Activated T-cell treated with anti-CD3 and anti-CD28 coated beads for 4 hours (primary cell): ENCODE measurements at places on chromosomes 13 and 19.

GRCh38 chr19:15240515-15240914 is 8.3 kb upstream of the EPHX3 start:
- no peak for DNase-seq

GRCh38 chr13:110017379-110017778 is 231.0 kb upstream of the IRS2 start:
- DNase-seq: no peak

DNA sequence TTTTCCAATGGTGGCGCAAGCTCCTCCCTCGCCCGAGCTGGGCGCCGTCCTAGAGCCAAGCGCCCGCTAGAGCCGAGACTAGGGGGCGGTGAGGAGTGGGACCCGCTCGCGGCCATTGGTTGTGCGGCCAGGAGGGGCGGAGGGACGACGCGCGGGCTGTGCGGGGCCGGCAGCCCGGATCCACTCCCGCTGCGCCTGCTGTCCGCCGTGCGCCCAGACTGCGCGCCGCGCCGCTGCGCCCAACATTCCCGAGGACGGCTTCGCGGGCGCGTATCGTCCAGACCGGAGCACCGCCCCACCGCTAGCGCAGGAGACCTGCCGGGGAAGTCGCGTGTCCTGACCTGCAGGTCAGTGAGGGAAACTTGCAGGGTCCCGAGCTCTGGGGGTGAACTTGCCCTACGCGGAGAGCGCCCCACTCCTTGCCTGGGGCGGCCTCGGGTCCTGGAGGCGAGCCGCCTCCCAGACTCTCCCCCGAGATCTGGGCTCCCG is at the start of gene SERTM1:
TSS of gene SERTM1 (plus strand) at position 183 of the 489 bp plus-strand sequence. CDS start 21,059 bp downstream, outside the sequence.
- no peak for DNase-seq

DNA sequence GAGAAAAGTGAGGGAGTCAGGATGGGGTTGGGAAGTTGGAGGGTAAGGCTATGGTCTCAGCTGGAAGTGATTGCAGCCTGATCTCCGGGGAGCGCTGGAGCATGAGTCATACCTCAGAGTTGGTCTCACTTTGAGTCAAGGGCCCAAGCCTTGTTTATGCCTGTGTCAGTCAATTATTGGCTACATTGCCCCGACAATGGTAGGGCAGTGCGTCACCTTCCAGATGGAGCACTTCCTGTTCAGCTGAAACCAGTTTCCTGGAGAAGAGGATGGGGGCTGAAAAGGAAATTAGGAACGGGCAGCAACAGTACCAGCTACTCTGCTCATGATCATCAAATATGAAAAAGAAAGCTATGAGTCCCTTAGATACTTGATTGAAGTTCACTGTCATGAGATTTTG is 60.4 kb downstream of the ADGRE1 start:
- DNase-seq: no peak

- DNase-seq: no peak
Measured at GRCh38 chr13:98265692-98266551, 88.9 kb upstream of the RNF113B start.

GRCh38 chr19:20367811-20368294 is 197.7 kb downstream of the ZNF737 start:
- DNase-seq: no peak

- DNase-seq: no peak
Measured at GRCh38 chr19:17424743-17425365, 5.0 kb downstream of the MVB12A start.

GRCh38 chr13:97460004-97460775 is 26.2 kb downstream of the RAP2A start:
- no peak for DNase-seq

DNA sequence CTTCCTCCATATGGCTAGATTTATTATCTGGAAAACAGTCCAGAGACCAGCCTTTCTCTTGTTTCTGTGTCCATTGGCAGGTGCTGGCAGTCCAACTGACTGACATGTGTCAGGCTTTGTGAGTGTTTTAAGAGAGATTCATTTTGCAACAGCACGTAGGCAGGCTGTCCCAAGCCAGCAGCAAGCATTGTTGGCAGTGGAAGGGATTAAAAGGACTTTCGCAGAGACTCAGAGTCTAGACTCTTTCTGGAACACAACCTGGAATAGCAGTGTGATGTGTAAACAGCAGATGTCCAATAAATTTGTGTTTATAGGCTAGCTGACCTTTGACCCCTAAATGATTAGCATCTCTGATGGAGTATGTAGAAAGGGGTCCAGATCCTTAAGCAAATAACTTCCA is 222.2 kb upstream of the SERP2 start:
- no peak for DNase-seq

DNA sequence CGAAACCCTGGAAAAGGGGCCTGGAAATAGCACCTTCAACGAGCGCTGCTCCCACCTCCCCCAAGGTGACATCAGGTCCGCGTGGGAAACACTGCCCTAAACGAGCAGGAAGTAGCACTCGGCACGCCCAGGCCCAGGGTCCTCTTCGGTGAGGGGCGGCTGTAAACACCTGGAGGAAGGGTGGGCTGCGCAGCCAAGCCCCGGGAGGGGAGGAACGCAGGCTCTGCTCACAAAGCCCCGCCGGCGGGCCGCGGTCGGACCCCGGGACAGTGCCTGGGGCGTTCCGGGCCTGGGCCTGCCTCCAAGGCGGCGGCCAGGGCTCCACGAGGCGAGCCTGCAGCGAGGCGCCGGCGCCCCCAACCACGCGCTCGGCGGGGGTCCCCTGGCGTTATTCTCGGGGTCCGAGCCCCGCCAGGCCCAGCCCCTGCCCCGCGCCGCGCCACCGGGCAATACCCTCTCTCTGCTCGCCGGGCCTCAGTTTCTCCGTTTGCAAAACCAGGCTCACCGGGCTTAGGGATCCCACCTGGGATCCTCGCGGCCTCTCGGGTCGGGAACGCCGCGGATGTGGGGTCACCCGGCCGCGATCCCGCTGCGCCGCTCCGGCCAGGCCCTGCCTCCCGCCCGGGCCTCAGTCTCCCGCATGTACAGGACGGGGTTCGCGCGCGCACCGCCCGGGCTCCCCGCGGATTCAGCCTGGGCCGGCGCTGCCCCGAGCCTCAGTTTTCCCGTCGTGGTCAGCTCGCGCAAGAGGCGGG is 630 bp downstream of the RNF126 start:
- DNase-seq: peak; percentile 66

- no peak for DNase-seq
Measured at GRCh38 chr19:14746886-14747285, 31.5 kb downstream of the ADGRE2 start.

DNA sequence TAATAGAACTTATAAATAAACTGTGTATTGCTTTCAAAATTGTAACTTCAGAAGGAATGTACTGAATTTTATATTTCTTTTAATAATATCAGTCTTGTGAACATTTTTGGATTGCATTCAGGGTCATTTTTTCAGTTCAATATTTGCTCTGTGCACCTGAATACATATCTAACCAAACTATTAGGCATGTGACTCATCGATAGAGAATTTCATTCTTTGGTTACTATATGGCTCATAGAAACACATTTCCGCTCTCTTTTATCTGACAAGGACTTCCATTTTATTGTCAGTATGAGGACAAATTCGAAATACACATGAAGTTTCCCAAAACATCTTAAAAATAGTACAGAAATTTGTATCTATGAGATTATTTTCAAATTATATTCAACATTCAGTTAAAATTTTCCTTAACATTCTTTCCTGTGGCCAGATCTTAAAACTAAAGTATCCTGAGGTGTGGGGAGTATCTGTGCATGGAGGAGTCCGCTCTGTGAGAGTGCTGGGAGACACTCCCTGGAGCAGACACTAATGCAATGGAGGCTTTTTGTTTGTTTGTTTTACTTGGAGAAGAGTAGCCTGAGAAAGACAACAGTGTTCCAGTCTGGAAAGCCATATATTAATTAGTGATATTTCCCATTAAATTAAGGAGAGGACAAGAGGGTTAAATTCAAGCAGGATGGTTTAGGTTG is 483.6 kb downstream of the PCDH20 start:
- DNase-seq: no peak

DNA sequence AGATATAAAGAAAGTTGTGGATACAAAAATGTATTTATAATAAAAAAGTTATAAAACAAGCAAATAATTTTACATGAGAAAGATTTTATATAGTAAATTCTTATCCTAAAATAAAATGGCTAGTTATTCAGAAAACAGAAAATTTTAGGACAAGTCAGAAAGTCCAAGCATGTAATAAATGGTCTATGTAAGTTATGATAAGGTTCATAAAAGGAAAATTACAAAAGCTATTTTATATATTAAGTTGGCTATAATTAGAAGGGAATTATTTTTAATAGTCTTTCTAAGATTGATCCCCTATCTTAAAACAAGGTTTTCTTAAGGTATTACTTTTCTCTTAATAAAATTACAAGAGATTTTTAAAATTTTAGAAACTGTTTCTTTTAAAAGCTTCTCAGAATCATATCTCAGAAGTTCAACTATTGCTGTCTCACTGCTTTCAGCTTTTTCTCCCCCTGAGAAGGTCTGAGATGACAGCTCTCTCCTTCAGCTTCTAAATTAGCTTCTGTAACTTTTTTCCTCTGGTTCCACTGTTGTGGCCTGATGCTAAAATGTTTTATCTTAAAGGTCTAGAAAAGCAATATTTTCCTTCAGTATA is 8.7 kb downstream of the CCDC169 start:
- no peak for DNase-seq

GRCh38 chr19:2865334-2866100 is 1.6 kb upstream of the ZNF556 start:
- DNase-seq: no peak

- DNase-seq: no peak
Measured at GRCh38 chr19:17107546-17108452, 32.2 kb downstream of the MYO9B start.

DNA sequence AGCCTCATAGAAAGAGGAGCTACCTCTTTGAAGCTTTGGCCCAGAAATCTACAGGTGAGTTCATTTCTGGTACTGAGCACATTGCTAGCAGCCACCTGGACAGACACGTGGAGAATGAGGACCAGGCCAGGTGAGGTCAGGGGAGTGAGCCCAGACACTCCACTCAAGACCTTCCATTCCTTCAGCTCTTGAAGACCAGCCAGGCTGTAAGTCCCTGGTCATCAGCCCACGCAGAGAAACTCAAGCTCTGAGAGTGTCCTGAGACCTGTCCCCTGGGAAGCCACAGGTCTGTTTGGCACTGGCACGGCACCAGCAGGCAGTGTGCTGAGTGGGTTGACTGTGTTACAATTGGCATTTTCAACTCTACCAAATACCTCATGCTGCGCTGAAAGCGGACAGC is 27.4 kb downstream of the C13orf42 start:
- DNase-seq: no peak

DNA sequence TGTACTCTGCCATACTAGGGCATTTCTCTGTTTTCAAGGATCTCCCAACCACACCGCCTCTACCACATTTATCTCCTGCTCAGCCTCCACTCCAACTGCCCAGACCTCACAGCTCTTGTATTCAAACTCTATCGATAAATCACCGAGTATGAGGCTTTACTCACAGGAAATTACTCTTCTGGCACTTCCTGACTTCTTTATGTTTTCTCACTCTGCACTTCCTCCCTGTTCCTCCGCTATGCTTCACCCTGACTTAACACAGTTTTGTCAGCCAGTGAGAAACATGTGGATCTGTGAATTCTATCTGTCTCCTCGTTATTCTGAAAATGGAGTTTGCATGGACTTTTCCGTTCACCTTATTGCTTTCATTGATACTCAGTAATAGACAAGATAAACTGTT is 2.6 kb upstream of the CARD8 start:
- no peak for DNase-seq

- no peak for DNase-seq
Measured at GRCh38 chr19:56321989-56322440, 7.4 kb upstream of the ZSCAN5A start.

DNA sequence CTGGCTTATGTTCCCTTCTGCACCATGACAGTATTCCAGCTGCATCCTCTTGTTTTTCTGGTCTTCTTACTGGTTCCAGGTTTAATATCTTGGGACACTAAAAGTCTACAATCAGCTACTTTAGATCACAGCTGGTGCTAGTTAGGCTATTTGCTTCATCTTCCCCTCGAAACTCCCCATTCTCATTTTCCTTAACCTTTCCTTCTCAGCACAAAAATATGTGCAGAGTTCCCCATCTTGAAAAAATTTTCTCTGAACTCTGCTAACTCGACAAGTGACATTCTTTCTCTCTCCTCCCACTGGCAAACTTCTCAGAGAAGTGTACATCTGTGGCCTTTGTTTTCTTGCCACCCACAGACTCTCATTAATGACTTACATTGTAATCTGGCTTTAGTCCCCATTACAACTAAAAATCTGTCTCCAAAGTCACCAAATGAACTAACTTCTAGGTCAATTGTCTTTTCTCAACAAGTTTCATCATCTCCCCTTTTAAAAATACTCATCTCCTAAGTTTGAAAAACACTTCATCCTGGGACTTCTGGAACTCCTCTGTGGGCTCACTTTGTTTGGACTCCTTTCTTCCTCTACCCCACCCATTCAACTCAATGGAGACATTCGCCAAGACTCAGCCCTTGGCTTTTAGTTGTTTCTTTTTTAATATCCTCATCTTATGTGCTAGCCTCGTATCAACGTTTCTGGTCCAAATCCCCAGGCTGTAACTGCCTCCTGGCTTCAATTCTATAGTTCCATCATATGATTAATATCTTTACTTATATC is 7.1 kb upstream of the KL start:
- no peak for DNase-seq

DNA sequence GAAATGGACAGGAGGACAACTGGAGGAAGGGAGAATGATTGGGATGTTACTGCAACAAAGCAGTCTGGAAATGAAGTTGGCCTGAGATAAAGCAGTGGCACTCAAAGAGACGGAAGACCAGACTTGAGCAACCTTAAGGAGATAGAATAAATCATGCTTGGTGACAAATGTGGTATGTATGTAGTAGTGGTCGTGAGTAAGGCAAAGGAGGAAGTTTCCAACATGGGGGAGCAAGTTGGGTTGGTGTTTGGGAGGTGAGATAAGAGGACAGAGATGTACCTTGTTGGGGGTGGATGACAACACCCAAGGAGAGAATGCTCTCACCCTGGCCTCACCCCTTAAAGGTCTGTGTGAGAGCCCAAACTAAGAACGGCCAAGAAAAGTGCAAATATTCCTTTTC is 420.5 kb downstream of the DIAPH3 start:
- no peak for DNase-seq

DNA sequence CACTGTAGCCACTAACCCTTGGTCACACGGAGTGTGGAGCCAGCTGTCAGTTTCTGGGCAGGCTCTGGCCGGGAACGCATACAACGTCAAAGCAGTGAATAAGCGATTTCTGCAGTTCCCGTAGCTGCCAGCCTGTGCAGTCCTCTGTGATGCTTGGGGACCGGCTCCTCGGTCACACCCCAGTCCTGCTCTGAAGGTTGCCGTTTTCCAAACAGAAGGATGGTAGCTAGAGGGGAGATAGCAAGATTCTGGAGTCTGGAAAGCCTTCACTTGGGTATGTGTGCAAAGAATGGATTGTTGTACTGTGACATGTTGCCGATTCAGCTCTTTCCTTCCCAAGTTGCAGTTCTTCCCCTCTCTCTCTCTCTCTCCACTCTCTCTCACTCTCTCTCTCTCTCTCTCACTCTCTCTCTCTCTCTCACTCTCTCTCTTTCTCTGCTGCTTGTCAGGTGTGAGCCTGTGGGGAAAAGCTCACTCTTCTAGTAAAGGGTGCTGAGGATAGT is 38.7 kb upstream of the C1QTNF9 start:
- DNase-seq: no peak
